MV-4-11 (cell line): ENCODE measurements at places on chromosomes 3 and 15.
A peak's percentile ranks its signal among the peaks of the same experiment; 100 is the strongest.

DNA sequence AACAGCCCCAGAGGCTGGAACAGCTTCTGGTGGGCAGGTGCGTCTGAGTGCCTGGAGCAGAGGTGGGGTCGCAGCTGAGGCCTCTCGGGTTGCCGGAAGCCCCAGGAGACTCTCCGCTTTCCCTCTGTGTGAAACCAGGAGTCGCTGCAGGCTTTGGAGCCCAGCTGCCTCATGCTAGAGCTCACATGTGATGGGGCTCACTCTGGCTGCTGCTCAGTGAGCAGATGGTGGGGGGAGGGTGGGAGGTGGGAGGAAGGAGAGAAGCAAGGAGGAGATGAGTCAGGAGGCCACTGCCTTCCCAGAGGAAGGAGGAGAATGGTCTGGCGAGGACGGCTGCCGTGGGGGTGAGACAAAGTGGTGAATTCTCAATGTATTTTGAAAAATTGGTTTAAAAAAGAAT is 290.1 kb upstream of the CHRNA7 start:
- no peak for DNase-seq

DNA sequence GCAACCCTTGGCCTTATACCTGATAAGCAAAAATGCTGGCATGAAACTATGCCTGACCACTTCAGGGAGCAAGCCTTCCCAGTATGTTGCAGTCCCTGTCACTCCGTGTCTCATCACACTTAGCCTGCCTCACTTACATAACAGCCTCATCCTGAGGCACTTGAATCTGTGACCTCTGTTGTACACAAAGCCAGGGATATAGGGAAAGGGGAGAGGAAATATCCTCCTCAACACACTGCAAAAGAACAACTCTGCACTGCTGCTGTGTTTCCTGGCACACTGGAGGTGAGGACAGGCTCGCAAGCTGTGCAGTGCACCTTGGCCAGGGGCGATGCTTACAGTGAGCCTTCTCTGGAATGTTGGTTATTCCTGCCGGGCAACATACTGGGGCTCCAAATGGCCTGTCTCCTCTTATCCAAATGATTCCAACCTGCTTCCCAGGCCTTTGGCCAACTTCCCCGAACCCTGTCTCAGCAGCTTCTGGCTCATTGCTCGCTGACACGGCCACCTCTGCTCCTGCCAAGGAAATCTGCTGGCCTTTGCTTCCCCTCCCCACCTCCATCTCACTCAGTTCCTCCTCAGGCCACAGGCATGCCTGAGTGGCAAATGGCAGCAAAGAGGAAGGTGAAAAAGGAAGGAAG is 109.2 kb downstream of the CD47 start:
- no peak for DNase-seq

- DNase-seq = no peak
Observed at GRCh38 chr3:37823189-37823588, 38.5 kb upstream of the CTDSPL start.

GRCh38 chr3:53809267-53809666 is 37.0 kb downstream of the CHDH start:
- no peak for DNase-seq

DNA sequence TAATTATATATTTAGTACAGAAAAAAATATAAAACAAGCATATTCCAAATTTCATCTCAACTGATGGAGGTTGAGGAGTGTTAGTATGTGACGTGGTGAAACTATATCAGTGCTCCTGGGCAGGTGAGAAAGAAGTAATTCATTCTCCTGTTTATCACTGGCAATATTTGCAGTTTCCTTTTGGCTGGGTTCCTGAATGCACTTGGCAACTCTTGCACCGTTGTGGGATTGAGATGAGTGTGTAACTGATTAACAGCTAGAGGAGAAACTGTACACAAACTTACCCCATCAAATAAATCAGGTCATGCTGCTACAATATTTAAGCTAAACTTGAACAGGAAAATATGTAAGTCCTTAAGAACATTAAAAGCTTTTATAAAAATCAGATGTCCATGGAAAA is 2.1 kb upstream of the ATP13A4 start:
- no peak for DNase-seq

- no peak for DNase-seq
Observed at GRCh38 chr3:21790466-21790865, 39.5 kb upstream of the ZNF385D start.

DNA sequence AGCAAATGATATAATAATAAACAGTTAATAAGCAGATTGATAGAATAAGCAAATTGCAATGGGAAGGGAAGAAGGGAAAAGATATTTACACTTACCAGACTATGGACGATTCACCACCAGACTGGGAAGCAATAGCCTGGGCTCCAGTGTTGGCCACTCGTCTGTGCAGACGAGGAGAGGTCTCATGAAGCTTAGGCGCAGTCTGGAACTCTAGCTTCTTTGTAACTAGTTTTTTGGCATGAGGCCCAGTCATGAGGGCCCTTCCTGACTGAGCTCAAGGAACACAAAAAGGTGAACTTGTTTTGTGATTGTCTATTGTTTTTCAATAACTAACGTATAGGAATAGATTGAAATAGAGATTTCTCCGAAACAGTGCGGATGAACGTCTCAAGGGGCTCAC is 63.3 kb upstream of the GATM start:
- DNase-seq = no peak

DNA sequence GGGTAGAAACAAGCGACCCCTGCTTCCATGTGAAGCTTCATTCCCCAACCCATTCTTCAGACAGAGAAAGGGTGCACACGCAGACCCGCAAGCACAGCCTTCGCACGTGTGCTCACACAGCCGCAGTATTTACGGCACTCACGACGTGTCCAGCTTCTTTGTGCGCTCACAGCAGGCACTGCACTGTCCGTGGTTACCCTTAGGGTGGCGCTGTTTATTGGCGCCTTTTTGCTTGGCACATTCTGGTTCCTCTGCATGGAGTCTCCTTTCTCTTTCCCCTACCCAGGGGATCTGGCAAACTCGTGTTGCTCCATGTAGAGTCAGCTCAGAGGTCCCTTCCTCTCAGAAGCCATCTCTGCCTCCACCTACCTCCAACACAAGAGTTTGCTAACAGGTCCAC is 115.1 kb downstream of the SLCO3A1 start:
- no peak for DNase-seq

GRCh38 chr3:18389108-18389733 is 35.9 kb downstream of the SATB1 start:
- DNase-seq = peak; percentile 31

- no peak for DNase-seq
Observed at GRCh38 chr3:27391796-27392195, 22.6 kb upstream of the NEK10 start.

DNA sequence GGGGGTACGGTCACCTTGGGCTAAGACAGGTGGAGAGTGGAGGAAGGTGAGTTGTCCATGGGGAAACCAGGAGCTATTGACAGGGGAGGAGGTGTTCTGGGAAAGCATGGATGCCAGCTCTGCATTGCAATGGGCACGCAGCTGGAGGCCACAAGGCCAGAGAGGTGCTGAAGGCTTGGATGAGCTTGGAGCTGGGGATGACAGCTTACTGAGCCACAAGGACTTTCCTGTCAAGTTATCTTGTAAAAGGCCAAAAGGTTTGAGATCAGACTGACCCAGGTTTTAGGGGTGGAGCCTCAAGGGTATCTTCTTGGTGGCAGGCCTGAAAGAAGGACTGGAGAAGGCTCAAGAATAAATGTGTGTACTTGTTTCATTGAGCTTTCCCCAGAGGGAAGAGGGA is 115.2 kb downstream of the ASB7 start:
- no peak for DNase-seq

DNA sequence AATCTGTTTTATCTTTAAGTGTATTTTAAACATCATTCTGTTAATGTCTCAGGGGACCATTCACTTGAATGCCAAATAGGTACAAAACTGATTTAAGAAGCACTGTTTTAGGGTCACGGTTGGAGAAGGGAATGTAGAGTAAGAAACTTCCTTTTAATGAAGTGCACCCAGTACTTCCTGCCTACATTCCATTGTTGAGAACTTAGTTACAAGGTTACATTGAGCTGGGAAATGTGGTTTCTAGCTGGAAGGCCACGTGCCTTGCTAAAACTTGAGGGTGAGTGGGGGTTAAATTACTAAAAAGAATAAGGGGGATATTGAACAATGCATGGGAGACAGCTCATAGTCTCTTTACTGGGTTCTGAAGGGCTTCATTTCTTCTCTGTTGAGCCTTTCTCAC is 78.3 kb upstream of the TBC1D5 start:
- no peak for DNase-seq

DNA sequence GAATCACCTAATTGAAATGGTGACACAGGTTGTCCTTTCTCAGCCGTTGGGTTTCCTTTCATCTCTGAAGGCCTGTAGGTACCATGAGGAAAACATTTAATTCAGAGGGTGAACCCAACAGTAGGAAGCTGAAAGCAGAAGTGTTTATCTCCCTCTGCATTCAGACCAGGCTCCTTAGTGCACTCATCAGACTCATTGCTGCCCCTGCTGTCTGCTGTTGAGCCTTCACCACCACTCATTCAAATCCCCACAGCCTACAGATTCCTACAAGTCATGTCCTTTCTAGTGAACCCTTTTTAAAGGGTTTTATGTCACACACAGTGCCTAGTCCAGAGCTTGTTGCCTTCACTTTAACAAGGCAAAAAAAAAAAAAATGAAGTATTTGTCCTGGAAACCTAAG is 13.4 kb downstream of the WDR48 start:
- DNase-seq = peak; percentile 78

DNA sequence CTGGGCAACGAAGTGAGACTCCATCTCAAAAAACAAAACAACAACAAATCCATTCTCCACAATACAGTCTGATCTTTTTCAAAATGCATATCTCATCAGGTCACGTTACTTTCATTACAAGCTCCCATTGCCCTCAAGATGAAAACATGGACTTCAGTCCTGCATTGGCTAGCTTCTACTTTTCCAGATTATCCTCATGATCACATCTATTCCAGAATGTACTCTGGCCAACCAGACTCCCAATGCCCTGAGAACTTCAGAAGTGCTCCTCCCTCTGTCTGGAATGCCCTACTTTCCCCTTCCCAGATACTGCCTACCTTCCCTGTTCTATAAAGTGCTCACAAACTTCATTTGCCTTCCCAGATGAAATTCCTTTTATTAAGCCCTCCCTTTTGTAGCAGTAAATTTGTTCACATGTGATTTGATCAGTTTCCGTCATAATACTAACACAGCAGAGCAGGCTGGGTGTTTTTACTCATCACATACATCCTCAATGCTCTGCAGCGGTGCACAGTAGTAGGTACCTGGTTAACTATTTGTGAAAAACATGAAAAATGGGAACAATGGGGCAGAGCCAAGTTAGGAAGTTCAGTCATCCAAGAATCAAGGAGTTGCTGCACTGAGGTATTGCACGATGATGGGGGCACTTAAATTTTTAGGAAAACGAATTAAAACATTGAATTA is 5.3 kb downstream of the RPL22L1 start:
- no peak for DNase-seq

GRCh38 chr3:143035466-143036211 is 34.3 kb downstream of the U2SURP start:
- DNase-seq = peak; percentile 33

GRCh38 chr3:25246913-25247312 is 181.2 kb upstream of the RARB start:
- no peak for DNase-seq

GRCh38 chr3:31178467-31178866 is 284.0 kb upstream of the GADL1 start:
- peak; percentile 90 for DNase-seq

GRCh38 chr15:53378096-53378800 is 381.2 kb downstream of the WDR72 start:
- no peak for DNase-seq

GRCh38 chr15:61480295-61480694 is 251.2 kb upstream of the RORA start:
- no peak for DNase-seq

DNA sequence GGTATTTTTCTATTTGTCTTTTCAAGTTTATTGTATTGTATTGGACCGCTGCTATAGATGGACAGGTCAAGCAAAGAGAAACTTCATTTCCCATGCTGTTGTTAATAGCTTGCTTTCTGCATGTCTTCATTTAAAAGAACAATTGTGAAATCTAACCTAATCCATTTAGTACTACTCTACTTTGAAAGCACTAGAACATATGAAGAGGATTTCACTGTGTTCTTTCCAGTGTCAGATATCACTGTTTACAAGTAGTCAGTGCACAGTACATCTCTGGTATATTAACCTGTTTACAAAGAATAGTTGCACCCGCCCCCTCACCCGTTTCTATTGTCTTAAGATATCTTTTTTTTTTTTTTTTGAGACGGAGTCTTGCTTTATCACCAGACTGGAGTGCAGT is 21.8 kb upstream of the EDEM1 start:
- no peak for DNase-seq

DNA sequence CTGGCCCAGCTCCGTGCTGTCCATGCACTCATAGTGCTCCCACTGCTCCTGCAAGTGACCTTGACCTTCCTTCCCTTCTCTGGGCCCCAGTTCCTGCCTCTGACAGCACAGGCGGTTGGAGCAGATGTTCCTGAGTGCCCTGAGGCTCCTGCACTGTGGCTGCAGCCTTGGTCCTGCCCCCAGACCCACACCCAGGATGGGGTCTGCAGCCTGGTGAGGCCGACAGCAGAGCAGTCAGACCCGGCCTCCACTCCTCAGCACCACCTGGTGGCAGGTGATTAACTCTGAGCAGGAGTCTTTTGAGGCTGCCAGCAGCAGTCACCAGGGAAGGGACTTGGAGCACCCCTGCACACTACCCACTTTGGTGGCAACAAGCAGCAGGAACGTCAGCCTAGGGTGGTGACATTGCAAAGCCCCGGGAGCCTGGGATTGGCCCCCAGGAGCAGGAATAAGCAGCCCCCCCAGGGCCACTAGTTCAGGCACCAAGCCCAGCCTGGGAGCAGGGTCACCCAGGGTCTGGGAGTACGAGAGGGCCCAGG is 64.6 kb downstream of the CYP11A1 start:
- no peak for DNase-seq

DNA sequence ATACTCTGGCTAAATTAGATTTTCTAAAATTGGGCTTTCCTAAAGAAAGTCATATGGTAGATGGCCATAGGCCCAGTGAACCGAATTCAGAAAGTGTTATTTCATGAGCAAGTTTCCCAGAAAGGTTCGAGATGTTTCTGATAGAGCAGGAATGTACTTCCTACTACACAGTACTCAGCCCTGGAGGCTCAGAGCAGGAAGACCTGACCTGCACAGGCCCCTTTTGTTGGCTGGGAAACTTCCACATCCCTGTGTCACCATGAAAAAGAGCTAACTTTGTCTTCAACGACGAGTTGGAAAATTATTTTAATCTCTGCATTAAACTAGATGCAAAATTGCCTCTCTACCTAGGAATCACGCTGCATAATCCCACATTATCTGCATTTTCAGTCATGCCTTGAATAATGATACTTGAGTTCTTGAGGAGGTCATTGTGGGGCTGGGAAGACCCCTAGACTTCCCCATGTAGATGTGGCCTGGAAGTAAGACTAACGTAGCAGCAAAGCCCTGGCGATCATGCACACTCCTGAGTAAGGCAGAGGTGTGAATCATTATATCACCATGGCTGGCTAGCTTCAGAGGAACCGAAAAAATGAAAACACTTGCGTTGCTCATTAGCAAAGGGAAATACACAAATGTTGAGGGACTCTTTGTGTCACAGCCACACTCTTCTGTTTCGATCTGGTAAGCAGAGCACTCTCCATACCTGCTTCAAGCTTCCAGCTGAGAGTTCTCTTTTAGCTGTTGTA is 47.1 kb downstream of the CMTM7 start:
- DNase-seq = no peak

GRCh38 chr15:85752491-85752961 is 42.2 kb downstream of the KLHL25 start:
- no peak for DNase-seq
